ENCODE measurements at places on chromosomes 3 and 15. TPM values are rescaled to one million over a fixed set of nuclear protein-coding genes. Genes with fewer than 3 reads are reported as not detected.

DNA sequence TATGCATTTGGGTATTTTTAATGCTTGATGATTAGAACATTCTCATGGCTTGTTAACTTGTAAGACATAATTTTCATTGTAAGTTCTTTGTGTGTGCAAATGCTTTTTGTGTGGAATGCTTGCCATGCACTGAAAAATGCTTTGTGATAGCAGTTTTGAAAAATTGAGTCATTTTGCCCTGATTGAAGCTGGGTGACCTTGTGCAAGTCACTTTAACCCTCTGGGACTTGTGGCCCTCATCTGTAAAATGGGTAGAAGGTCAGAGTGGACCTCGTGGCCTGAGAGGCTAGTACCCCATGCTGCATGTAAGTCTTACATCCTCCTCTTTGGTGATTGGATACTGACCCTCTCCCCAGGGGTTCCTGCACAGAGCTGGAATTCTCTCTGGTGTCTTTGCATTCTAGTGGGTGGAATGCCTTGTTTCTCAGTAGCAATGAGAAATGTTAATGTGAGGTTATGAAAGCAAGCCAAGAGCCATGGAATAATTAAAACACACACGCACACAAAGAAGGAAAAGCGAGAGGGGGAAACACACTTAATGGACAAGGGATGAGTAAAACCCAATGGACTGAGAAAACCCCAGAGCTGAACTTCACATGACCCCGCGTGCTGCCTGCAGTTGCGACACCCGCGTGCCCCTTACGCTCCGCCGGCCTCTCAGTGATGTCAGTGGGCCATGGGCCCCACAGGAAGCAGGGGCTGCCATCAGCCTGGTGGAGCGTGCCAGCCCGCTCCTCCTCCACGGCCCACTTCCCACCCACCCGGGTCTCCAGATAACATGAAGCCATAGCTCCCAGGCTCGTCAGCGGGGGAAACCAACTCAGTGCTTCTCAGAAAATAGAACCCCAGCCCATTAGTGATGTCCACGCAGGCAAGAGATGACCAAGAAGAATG, 44.0 kb downstream of the SMAD3 start:
- peak; percentile 54 for DNase-seq

GRCh38 chr3:68467465-68467864, 464.9 kb downstream of the TAFA4 start:
- DNase-seq, result no peak

DNA sequence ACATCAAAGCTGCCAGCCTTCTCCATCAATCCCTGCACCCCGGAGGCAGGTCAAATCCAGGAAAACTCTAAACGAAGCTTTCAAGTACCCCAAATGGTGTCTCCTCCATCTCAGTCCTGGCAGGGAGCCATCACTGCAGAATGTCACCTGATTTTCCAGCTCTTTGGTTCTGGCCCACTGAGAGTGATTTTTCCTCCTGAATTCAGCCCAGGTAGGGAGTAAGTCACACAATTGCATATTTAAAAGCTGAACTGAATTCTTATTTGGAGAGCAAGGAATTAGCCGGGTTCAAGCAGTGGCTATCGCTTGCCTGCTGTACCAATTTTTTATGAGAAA, 5.3 kb downstream of the RFTN1 start:
- no peak for DNase-seq

GRCh38 chr3:119731560-119732343, 28.9 kb downstream of the CFAP91 start:
- no peak for DNase-seq

DNA sequence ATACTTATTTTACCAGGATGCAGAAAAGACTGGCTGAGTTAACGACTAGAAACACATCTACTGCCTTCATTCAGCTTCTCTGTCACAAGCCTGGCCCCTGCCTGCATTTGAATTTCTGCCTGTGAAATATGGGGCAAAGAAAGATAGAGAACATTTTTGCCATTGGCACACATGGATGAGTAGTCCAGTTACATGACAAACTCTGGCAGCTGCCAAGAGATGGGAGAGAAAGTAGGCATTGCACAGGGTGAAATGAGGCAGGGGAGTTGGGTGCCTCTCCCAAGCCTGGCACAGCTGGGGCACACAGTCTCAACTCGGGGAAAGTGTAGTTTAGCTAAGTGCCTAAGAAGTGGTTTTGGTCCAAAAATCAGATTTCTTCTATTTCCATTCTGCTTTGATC, 24.0 kb downstream of the ANXA2 start:
- DNase-seq, result no peak

- DNase-seq, result no peak
Observed at GRCh38 chr3:4038351-4038750, 239.1 kb downstream of the LRRN1 start.

DNA sequence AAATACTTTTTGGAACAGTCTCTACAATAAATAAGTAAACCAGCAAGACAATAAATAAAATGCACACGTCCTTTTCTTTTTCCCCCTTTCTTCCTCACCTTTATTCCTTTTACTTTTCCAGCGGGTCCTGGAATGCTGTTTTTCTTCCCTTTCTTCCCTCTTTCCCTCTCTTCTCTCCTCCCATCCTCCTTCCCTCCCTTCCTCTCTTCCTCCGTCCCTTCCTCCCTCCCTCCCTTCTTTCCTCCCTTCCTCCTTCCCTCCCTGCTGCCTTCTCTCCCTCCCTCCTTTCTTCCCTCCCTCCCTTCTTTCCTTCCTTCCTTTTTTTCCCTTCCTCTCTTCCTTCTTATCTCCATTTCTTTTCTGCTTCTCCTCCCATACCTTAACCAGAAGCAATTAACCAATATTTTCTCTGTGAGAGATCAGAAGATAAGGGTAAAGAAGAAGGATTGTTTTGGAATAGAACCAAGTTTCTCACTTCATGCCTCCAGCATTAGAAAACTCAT, 3.3 kb upstream of the IL17RE start:
- no peak for DNase-seq

DNA sequence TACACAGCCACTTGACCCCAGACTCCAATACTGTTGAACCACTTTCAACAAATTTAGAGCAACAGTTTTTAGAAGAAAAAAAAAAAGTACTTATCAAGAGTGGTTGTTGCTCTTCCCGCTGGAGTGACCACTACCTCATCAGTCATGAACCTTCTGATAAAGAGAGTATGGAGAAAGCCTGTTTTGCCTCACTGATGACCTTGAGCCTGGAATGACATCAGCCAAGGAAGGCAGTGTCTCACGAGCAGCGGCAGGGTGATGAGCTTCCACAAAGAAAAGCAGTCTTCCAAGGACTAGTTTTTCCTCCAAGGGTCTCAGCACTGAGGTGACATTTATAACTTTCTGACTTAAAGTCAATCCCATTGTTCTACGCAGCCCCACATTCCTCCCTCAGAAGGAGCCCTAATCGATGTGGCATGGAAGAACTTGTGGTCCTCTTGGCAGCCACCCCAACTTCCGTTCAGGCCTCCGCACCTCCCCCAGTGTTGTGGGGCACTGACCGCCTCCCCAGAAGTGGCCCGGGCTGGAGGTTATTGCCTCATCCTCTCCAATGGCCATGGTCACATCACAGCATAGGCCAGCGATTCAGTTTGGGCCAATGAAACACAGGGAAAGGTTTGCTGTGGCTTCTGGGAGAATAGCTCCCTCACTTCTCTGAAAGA, 1.8 kb upstream of the CYP11A1 start:
- no peak for DNase-seq

GRCh38 chr3:157311633-157312375, 124.8 kb upstream of the PTX3 start:
- no peak for DNase-seq

DNA sequence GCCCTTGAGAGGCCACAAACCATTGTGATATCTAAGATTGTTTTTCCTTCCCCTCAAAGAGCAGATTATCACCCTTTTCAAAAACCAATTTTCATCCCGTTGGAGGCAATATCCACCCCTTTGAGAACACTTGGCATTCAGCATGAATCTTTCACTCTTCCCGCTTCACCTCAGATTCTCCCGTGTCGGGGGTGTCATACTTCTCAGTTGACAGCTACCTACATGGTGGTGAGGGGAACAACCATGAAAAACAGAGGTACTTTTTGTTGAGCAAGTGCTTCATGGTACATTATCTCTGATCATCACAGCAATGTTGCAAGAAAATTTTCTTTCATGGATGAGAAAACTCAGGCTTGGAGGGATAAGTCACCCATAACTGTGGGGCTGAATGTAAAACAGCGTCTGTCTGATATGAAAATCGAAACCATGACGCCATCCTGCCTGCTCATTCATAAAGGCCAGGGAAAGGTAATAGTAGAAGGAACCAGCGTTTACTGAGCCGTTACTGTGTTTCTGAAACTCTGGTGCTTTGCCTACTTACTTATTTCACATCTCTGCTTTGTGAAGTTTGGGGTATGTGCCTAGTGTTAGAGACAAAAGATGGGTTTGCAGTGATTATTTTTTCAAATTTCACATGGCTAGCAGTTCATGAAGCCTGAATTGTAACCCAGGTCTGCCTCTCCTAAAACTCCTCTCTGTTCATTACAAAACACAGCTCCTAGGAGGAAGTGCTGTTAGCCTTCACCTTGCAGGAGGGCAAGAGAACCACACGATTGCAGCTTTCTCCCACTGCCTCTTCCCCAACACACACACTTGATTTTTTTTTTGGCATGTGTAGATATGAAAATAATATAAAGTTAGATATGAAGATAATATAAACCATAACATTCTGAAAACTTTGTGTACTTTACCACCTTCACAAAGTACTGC, 35.4 kb downstream of the SV2B start:
- no peak for DNase-seq

DNA sequence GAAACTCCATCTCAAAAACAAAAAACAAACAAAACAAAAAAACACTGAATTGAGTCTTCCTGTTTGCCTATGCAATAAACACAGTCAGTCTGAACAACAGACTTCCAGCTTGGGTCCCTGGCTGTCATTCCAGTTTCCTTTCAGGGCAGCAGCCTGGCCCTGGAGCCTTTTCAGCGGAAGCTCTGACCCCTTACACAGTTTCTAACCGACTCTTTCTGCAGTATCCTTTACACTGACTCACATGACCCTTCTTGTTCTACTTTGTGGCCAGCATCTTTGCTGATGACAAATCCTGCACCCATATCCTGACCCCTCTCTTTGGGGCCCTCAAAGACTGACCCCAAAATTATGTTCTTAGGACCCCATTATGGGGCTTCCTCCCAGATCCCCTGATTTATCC, 38.3 kb upstream of the INO80 start:
- DNase-seq, result no peak

DNA sequence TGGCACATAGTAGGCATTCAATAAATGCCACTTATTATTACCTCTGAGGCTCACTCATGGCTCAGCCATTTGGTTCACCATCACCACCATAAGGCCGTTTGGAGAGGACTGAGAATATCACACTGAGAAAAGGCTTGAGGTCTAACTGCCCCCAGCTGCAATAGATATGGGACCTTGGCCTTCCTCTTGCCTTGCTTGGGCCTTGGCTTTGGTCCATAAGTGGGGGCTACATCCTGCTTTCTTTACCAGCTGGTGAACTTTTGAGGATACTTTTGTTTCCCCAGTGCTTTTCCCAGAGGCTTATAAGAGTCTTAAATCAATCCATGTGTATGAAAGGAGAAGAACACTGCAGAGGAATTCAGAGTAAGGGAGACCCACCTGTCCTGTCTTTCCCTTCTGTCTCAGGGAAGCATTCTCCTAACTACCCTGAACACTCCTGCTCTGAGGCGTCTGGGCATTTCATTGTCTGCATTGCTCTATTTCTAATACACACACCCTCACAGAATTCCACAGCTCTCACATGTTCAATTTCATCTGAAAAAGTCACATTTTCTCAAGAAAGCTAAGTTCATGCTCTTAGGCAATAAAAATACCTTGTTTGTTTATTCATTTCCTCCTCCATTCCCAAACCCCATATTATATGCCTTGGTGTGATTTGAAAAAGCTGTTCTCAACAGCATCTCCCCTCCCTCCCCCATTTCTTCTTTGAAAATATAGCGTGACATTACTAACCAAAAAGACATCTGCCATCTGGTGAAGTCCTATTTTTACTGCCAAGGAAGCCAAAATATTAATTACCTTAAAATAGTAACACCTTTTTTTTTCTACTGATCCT, 22.5 kb upstream of the KCNMB2 start:
- DNase-seq, result no peak

GRCh38 chr15:98889930-98890695, 117.5 kb downstream of the PGPEP1L start:
- DNase-seq, result no peak

- DNase-seq, result no peak
Observed at GRCh38 chr3:79253704-79254103, 514.1 kb downstream of the ROBO1 start.

GRCh38 chr3:46405301-46406019, 1.4 kb downstream of the CCR5AS start:
- peak; percentile 69 for DNase-seq

GRCh38 chr3:162112719-162113118, 616.1 kb downstream of the OTOL1 start:
- no peak for DNase-seq

DNA sequence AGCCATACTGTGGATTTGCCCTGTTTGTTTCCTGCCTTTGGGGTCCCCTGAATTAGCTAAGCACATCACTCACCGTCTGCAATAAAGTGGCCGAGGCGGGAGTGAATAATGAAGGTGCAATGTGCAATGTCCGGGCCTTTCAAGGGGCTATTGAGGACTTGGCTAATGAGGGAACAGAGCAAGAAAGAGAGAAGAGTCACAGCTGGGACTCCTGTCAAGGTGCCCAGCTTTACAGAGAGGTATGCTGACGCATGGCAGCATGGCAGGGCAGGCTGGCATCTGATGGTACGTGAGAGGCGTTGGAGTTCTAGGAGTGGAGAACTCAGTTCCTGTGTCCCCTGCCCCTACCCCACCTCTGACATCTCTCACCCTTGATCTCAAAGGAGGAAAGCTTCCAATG, 13.8 kb upstream of the ATP2B2 start:
- DNase-seq, result no peak

GRCh38 chr3:81823882-81824395, 62.5 kb upstream of the GBE1 start:
- no peak for DNase-seq

- no peak for DNase-seq
Observed at GRCh38 chr15:58462547-58462946, 30.8 kb downstream of the LIPC start.

DNA sequence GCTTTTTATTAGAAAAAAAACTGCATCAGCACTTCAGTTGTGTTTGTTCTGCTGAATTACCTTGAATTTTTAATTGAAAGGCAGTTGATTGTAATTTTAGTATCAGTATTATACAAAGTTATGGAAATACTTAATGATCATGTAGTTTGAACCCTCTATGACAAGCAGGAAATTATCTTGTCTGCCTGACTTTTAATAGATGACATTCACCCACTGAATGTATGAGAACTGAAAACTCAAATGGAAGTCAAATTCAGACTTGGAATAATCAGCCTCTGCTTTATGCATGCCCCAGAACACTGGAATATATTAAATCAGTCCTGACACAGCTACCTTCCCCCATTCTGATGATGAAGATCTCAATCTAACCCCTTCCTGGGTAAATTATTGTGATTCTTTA, 73.5 kb downstream of the SLC49A4 start:
- no peak for DNase-seq

GRCh38 chr3:3027976-3028567, 82.1 kb downstream of the IL5RA start:
- DNase-seq, result no peak

GRCh38 chr3:143000528-143000927, 842 bp upstream of the U2SURP start:
- DNase-seq, result peak; percentile 33

TNFAIP8L3 gene
- total RNA-seq, result 10.4 TPM

OSBPL10 gene
- 18.8 TPM for total RNA-seq

ONECUT1 gene
- total RNA-seq, result not detected

ZNF385D gene
- total RNA-seq, result 2.9 TPM

PAQR5 gene
- 30.6 TPM for total RNA-seq

ENTPD3 gene
- 4.3 TPM for total RNA-seq

EFCAB12 gene
- total RNA-seq, result 4.8 TPM

STAC gene
- total RNA-seq, result 51.4 TPM

CPNE9 gene
- 0.44 TPM for total RNA-seq

EPHA3 gene
- 1.4 TPM for total RNA-seq

CASR gene
- not detected for total RNA-seq

SLC9C1 gene
- not detected for total RNA-seq

STRIT1 gene
- total RNA-seq, result not detected
